HFFc6 (cell line): ENCODE measurements at places on chromosomes 5 and 9. TPM values are rescaled to one million over a fixed set of nuclear protein-coding genes. Genes with fewer than 3 reads are reported as not detected.

SAXO1 gene
- not detected in 2 replicates for total RNA-seq

DNA sequence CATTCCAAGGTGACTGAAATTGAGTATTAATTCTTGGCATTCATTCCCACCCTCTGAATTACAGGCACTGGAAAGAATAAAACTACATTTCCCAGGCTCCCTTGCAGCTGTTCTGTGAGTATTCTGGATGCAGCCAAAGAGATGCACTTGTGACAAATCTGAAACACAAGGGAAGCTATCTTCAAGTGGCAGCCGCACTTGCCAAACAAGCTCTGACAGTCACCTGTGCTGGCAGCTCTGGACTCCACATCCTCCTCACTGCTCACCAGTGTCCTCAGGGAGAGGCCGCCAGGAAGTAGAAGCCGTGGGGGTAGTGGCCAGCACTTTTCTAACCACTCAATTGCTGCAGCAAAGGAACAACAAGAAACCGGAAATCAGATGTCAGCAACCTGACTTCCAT is 275.0 kb downstream of the NR2F1-AS1 start:
- no peak for DNase-seq
- H3K27me3 ChIP-seq, result no peaks in the 10 kb centered on the region; the same call in none of the 2 replicates
- no peaks in the 10 kb centered on the region for H3K36me3 ChIP-seq
- H3K4me3 ChIP-seq, result no peak overlapping the region
- H3K4me1 ChIP-seq, result peaks cover 32% of the 10 kb centered on the region

DNA sequence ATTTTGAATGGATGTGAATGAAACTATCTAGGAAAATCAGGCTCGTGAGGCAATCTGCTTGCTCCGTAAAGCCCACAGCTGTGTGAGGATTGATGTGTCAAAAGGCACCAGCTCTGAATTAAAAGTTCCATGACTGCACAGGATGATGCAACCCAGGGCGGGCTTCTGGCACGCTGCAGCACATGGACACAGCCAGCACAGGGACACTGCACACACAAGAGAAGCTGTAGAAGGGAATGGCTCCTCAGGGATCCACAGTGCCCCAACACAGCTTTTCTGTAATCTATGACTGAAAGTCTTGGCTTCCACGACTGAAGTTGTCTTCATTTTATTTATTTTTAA is 151.0 kb downstream of the GCNT1 start:
- H3K27me3 ChIP-seq, result peaks cover 3% of the 10 kb centered on the region
- no peaks in the 10 kb centered on the region for H3K36me3 ChIP-seq
- no peak overlapping the region for H3K27ac ChIP-seq
- no peak overlapping the region for H3K4me3 ChIP-seq
- H3K4me1 ChIP-seq, result peaks cover 10% of the 10 kb centered on the region; the same call in 1 of the 2 replicates

- H3K36me3 ChIP-seq, result no peaks in the 10 kb centered on the region
- peaks cover 7% of the 10 kb centered on the region for H3K4me1 ChIP-seq
- peaks cover 9% of the 10 kb centered on the region; the same call in 1 of the 2 replicates for H3K27me3 ChIP-seq
- DNase-seq, result peak; percentile 0
These were observed 255.9 kb downstream of the FAM114A2 start for GRCh38 chr5:153782589-153783361.
